ENCODE measurements at places on chromosomes 1 and 21. TPM values are rescaled to one million over a fixed set of nuclear protein-coding genes. Genes with fewer than 3 reads are reported as not detected.

DNA sequence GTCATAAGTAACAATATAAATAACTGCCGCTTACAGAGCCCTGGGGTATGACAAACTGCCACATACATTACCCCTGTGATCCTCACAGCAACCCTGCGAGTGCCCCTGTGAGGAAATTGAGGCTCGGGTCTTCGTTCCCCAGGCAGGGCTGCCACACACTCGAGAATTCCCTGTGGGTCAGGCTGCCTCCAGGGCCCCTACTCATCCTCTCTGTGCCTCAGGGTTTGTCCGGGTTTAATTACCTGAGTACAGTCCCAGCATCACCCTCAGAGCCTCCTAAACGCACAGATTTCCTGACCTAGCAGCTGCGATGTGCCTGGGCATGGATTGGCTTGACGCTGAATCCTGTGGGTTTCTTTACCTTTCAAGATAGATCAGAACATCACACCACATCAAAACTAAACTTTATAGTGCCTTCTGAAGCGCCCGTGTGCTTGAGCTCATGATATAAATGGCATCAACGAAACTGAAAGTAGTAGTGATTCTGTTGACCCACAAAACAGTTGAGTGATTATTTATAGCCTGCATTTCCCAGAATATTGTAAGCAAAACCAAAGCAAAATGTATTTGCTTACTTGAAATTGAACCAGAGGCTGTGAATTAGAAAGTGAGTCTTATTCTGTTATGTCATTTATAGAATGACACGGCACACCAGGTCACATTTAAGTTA lies 14.0 kb downstream of the SLC37A1 start:
- H3K27ac ChIP-seq = peak overlapping the region; percentile 55
- H3K4me3 ChIP-seq = no peak overlapping the region
- DNase-seq = no peak
- peaks cover 8% of the 10 kb centered on the region for H3K4me1 ChIP-seq
- no peaks in the 10 kb centered on the region for H3K36me3 ChIP-seq
- no peaks in the 10 kb centered on the region for H3K27me3 ChIP-seq

- H3K27me3 ChIP-seq = no peaks in the 10 kb centered on the region
- H3K36me3 ChIP-seq = no peaks in the 10 kb centered on the region
- no peak overlapping the region for H3K4me3 ChIP-seq
- no peak for DNase-seq
Measured at GRCh38 chr1:18938008-18938706, 18.3 kb downstream of the IFFO2 start.

- no peak overlapping the region for H3K4me3 ChIP-seq
- H3K4me1 ChIP-seq = no peaks in the 10 kb centered on the region
- no peaks in the 10 kb centered on the region for H3K36me3 ChIP-seq
- no peak overlapping the region for H3K27ac ChIP-seq
- H3K27me3 ChIP-seq = no peaks in the 10 kb centered on the region
Measured at GRCh38 chr21:30104241-30104640, 62.4 kb downstream of the CLDN17 start.

- H3K27me3 ChIP-seq = no peaks in the 10 kb centered on the region
- no peak overlapping the region for H3K27ac ChIP-seq
- no peak overlapping the region for H3K4me3 ChIP-seq
- H3K4me1 ChIP-seq = no peaks in the 10 kb centered on the region
- DNase-seq = no peak
Measured at GRCh38 chr1:48817505-48818114, 40.9 kb upstream of the BEND5 start.

DNA sequence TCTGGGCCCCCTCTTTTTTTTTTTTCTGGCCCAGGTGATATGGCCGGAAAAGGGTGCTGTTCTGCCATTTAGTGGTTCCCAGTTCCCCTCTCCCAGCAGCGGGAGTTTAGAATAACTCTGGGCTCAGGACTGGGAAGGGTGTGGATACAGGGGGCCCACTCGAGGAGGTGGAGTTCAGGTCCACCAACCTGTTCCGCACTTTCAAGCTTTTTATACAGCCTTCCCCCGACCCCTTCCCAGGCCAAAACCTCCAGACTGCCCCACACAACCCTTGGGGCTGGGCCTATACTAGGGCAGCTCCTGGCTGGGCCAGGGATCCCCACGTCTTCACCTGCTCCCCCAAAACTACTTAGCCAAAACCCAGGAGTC lies 402 bp downstream of the PLEKHG5 start:
- H3K36me3 ChIP-seq = no peaks in the 10 kb centered on the region
- peak overlapping the region; percentile 50 for H3K27ac ChIP-seq
- no peaks in the 10 kb centered on the region for H3K27me3 ChIP-seq
- H3K4me3 ChIP-seq = peak overlapping the region; percentile 85

GRCh38 chr1:19322481-19322880 lies 10.4 kb downstream of the SLC66A1 start:
- no peak for DNase-seq
- H3K27ac ChIP-seq = no peak overlapping the region
- H3K4me3 ChIP-seq = no peak overlapping the region
- H3K27me3 ChIP-seq = no peaks in the 10 kb centered on the region
- H3K36me3 ChIP-seq = peaks cover 26% of the 10 kb centered on the region

GRCh38 chr1:174971902-174972301 lies 27.8 kb upstream of the CACYBP start:
- peaks cover 3% of the 10 kb centered on the region for H3K4me1 ChIP-seq
- H3K27ac ChIP-seq = no peak overlapping the region
- H3K4me3 ChIP-seq = no peak overlapping the region
- no peak for DNase-seq
- no peaks in the 10 kb centered on the region for H3K27me3 ChIP-seq
- no peaks in the 10 kb centered on the region for H3K36me3 ChIP-seq

- H3K4me3 ChIP-seq = no peak overlapping the region
- no peaks in the 10 kb centered on the region for H3K36me3 ChIP-seq
- H3K27me3 ChIP-seq = no peaks in the 10 kb centered on the region
- DNase-seq = no peak
Measured at GRCh38 chr1:117096951-117097408, 24.6 kb downstream of the TRIM45 start.

DNA sequence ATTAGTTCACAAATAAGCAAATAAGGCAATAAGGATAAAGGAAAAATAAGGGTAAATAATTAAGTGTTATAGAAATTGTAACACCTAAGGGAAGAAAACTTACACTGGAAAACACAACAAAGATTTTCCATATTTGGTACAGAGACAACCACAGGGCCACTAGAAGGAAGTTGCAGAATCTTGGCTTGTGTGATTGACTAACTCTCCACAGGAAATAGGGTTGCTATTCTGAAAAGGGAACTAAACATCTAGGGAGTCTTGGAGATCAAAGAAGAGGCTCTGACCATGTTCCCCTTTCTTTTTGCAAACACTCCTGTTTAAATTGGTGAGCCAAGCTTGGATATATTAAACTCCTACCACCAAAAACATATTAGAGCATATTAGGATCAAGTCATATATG lies 59.1 kb downstream of the APCS start:
- H3K27ac ChIP-seq = no peak overlapping the region
- H3K4me1 ChIP-seq = no peaks in the 10 kb centered on the region
- no peak overlapping the region for H3K4me3 ChIP-seq
- H3K36me3 ChIP-seq = no peaks in the 10 kb centered on the region
- no peak for DNase-seq

DNA sequence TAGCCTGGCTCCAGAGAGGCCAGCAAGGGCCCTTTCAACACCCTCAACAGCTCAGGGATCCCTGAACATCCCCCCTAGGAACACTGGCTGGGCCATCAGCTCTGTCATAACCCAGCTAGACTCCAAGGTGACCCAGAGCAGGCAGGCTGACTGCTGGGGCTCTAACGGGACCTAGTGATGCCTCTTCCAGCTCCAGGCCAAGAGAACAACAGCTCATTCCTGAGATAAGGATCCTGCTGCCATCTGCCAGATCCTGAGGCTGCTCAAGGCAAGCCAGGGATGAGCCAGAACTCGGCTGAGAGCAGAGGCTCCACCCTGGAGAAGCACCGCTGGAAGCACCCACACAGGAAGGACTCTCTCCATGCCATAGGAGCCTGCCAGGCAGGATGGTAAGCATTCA lies 2.0 kb downstream of the VSIG8 start:
- no peak overlapping the region for H3K27ac ChIP-seq
- no peaks in the 10 kb centered on the region for H3K4me1 ChIP-seq
- no peaks in the 10 kb centered on the region for H3K27me3 ChIP-seq
- no peak overlapping the region for H3K4me3 ChIP-seq
- H3K36me3 ChIP-seq = no peaks in the 10 kb centered on the region
- no peak for DNase-seq

DNA sequence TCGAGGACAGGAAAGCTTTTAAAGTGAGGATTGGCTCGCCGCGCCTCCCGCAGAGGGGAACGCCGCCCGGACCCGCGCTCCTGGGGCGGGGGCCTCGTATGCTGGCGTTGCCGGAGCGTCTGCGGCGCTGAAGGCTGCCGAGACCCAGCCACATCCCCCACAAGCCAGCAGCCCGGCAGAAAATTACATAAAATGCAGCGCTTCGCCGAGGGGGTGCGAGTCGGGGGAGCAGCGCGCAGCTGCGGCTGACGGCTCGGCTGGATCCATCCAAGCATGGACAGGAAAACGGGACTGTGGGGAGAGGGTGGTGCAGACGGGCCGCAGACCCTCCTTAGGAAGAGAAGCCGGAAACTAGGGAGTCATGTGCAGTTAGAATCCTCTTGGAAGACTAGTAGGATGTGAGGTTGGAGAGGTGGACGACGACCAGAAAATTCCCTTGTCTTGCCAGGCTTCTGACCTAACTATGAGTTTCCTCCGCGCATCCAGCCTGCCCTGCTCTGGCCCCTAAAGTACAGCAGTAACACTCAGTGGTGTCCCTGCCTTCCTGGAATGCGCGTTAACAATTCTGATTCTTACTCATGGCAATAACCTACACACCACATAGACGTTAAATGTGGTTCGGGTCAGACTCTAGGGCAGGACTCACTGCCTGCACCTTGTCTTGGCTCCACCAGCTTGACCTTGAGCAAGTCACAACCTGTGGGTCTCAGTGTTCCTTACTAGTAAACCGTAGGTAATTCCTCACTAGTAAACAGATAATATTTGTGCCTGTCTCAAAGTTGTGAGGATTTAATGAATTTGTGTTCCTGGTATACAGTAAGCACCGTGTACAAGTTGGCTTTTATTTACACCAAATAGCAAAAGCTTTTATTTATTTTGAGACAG lies 953 bp upstream of the BRWD1 start:
- peak overlapping the region; percentile 99 for H3K27ac ChIP-seq
- peak overlapping the region; percentile 98 for H3K4me3 ChIP-seq
- DNase-seq = peak; percentile 68
- H3K4me1 ChIP-seq = peaks cover 14% of the 10 kb centered on the region
- H3K36me3 ChIP-seq = peaks cover 11% of the 10 kb centered on the region

GRCh38 chr1:3695326-3696217 lies 43.3 kb downstream of the TP73 start:
- H3K27ac ChIP-seq = no peak overlapping the region

DNA sequence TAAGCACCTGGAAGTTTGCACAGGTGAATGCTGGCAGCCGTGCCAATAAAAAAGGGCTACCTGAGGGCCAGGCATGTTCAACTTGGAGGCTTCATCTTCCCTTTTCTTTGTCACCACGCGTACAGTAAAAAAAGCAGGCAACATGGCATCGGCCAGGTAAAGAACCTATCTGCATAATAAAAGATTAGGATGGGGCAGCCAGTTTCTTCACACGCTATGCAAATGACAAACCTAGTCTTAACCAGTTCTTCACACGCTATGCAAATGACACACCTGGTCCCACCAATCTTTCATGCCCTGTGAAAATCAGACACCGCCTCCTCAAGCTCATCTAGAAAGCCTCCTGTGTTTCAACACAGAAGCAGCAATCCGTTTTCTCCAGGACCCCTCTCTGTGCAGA lies 413.4 kb downstream of the HLX start:
- no peak for DNase-seq
- no peaks in the 10 kb centered on the region for H3K27me3 ChIP-seq
- H3K36me3 ChIP-seq = no peaks in the 10 kb centered on the region
- H3K4me3 ChIP-seq = no peak overlapping the region
- H3K4me1 ChIP-seq = no peaks in the 10 kb centered on the region

- no peak overlapping the region for H3K27ac ChIP-seq
- no peaks in the 10 kb centered on the region for H3K4me1 ChIP-seq
- H3K4me3 ChIP-seq = no peak overlapping the region
- DNase-seq = no peak
- no peaks in the 10 kb centered on the region for H3K36me3 ChIP-seq
- no peaks in the 10 kb centered on the region for H3K27me3 ChIP-seq
Measured at GRCh38 chr1:198491028-198491427, 49.5 kb downstream of the ATP6V1G3 start.

- no peak for DNase-seq
- peaks cover 16% of the 10 kb centered on the region for H3K27me3 ChIP-seq
- H3K4me3 ChIP-seq = peak within 1 kb of the TSS; percentile 55
- H3K4me1 ChIP-seq = no peaks in the 10 kb centered on the region
- no peak within 1 kb of the TSS for H3K27ac ChIP-seq
Measured at GRCh38 chr1:202710070-202711045, at the start of gene SYT2. Gene SYT2 (minus strand): TSS chr1:202710454. CDS start chr1:202605772, 104,682 bp downstream.

The PRDM16 gene
- 84.2 TPM for total RNA-seq

The SLAMF1 gene
- total RNA-seq = not detected

The BMP8B gene
- not detected for total RNA-seq

The S100A9 gene
- total RNA-seq = 764 TPM

The TP73 gene
- total RNA-seq = not detected

The OR2AK2 gene
- total RNA-seq = not detected

The CCDC30 gene
- not detected for total RNA-seq

The DCDC2B gene
- total RNA-seq = not detected
